ENCODE measurements at places on chromosomes 7 and 10. TPM values are rescaled to one million over a fixed set of nuclear protein-coding genes. Genes with fewer than 3 reads are reported as not detected.

Gene PNLIPRP1
- not detected for total RNA-seq

Gene TUBB8
- total RNA-seq: 1.9 TPM

Gene XRCC2
- 30.0 TPM for total RNA-seq

Gene OIT3
- total RNA-seq: not detected

Gene IFIT1
- total RNA-seq: 13.2 TPM

Gene AEBP1
- total RNA-seq: 16.7 TPM

Gene STEAP4
- not detected for total RNA-seq

Gene NEUROD6
- total RNA-seq: not detected

Gene CALY
- 1.6 TPM for total RNA-seq

Gene CNOT4
- 19.1 TPM for total RNA-seq

Gene TMEM213
- not detected for total RNA-seq

Data from neural progenitor cell (in vitro differentiated cells).